ENCODE measurements at places on chromosomes 5 and 9.

GRCh38 chr9:124239249-124240073 is 18.3 kb upstream of the NEK6 start:
- no peak for DNase-seq

GRCh38 chr5:131265311-131265803 is 1.5 kb downstream of the CDC42SE2 start:
- DNase-seq: no peak

- DNase-seq: no peak
Observed at GRCh38 chr9:89453452-89453851, 44.5 kb downstream of the SEMA4D start.

GRCh38 chr5:80990527-80990926 is 30.4 kb downstream of the RASGRF2 start:
- no peak for DNase-seq

DNA sequence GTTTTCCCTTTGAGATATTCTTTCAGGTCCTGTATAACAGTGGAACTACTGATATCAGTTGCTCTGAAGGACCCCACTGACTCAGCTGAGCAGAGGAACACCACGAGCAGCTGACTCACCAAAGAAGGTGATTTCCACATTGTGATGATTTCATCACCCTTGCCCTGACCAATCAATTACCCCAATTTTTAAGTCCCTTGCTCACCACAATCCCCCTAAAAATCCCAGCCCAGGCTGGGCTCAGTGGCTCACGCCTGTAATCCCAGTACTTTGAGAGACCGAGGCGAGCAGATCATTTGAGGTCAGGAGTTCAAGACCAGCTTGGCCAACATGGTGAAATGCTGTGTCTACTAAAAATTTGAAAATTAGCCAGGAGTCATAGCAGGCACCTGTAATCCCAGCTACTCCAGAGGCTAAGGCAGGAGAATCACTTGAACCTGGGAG is 125.3 kb upstream of the ABCA1 start:
- DNase-seq: peak; percentile 14

DNA sequence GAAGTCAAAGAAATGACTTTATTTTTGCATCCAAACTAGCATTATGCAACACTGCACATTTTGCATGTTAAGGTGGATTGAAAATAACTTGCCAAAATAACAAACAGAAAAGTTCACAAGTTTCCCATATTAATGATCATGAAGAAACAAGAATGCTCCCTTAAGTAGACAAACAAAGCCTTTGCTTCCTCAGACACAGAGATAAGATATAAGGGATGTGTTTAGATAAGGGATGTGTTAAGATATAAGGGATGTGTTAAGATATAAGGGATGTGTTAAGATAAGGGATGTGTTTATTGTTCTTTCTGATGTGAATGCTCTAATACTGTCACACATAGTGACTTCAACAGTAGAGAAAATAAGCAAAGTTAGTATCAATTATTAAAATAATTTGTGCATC is 174.8 kb downstream of the GABRG2 start:
- no peak for DNase-seq

GRCh38 chr5:131419877-131420276 is 156.0 kb downstream of the CDC42SE2 start:
- DNase-seq: no peak

DNA sequence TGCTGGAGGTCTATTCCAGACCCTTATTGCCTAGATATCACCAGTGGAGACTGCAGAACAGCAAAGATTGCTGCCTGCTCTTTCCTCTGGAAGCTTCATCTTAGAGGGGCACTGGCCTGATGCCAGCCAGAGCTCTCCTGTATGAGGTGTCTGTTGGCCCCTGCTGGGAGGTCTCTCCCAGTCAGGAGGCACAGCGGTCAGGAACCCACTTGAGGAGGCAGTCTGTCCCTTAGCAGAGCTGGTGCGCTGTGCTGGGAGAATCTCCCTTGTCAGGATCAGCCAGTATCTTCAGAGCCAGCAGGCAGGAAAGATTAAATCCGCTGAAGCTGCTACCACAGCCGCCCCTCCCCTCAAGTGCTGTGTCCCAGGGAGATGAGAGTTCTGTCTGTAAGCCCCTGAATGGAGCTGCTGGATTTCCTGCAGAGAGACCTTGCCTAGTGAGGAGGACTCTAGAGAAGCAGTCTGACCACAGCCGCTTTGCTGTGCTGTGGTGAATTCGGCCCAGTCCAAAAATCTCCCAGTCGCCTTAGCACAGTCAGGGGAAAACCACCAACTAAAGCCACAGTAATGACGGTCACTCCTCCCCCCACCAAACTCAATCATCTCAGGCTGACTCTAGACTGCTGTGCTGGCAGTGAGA is 124.1 kb downstream of the JAKMIP2 start:
- no peak for DNase-seq

DNA sequence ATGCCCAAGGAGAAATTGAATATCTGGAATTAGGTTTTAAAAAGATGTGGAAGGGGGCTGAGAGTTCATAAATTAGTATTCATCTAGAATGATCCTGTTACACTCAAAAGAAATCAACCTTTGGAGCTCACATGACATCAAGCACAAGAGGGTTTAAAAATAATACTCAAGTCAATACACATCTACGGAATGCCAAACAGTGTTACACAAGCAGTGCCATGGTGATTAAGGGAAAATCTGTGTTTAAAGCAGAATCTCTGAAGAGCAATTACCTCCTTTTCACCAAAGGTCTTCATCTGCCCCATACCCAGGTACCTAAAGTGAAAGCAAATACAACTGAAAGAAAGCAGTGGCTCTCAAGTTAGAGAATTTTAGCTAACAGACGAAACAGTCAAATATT is 261.6 kb downstream of the NFIB start:
- DNase-seq: no peak

DNA sequence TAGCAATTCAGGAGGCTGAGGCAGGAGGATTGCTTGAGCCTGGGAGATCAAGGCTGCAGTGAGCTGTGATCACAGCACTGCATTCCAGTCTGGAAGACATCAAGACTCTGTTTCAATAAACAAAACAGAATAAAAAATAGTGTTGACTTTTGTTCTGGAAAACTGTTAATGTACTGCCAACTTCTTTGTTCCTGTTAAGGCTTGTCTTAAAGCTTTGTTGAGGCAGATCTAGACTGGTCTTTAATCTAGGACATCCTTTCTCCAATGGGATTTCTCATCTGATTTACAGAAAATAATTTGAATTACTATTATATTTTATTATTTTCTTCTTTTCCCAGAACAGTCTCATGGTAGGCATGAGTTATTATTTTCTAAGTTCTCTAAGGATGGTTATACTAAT is 26.0 kb downstream of the BDP1 start:
- no peak for DNase-seq

- DNase-seq: no peak
Observed at GRCh38 chr5:103414604-103415003, 148.0 kb downstream of the NUDT12 start.

DNA sequence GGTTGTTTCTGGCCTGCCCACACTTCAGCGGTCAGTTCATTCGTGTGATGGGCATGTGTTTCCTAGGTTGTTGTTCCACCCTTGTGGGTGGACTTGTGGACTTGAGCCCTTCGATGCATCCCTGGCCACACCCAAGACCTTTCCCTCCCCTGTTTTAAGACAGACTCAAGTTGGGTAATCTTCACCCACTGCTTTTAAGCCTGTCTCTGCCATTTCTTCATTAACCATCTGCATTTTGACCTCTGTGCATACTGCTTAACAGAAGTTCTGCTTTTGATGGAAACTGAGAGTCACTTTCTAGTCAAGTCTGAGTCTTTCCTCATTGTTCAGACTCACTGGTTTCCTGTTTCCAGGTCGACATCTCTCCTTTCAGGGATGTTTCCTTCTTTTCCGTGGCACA is 233.7 kb downstream of the ARHGEF28 start:
- no peak for DNase-seq

- DNase-seq: no peak
Observed at GRCh38 chr5:81420039-81420667, 26.2 kb upstream of the ACOT12 start.

DNA sequence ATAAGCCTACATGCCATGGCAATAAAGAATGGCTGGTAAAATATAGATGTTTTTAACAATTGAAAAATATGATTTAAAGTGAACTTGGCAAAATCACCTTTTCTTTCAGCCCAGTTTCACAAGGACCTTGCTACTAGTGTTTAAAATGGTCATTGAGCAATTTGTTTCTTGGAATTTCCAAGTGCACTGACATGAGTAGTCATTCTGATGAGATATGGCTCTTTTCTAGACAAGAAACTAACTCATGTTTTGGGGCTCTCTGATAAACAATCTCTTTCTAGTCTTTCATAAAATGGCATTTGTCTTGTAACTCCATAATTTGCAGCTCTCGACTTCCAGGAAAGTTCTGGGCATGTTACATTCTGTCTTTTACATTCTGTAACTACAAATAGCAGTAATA is 176.8 kb downstream of the NR2F1-AS1 start:
- DNase-seq: no peak

Measured in stimulated activated naive CD4-positive, alpha-beta T cell treated with Interleukin-2 at 50 U/mL for 16 hours (primary cell).